Transverse colon (tissue), 4 donors: ENCODE measurements at places on chromosomes 4 and X. TPM values are rescaled to one million over a fixed set of nuclear protein-coding genes. Genes with fewer than 3 reads are reported as not detected.
A peak's percentile ranks its signal among the peaks of the same experiment; 100 is the strongest.

The VEGFD gene
- total RNA-seq = not detected

The EMCN gene
- 1.6 TPM for total RNA-seq

The MAGEB17 gene
- not detected for total RNA-seq

GRCh38 chr4:109820563-109820962, 5.0 kb downstream of the GAR1 start:
- no peak for DNase-seq
- H3K4me3 ChIP-seq = no peak overlapping the region
- no peaks in the 10 kb centered on the region for H3K27me3 ChIP-seq
- no peak overlapping the region for H3K27ac ChIP-seq

DNA sequence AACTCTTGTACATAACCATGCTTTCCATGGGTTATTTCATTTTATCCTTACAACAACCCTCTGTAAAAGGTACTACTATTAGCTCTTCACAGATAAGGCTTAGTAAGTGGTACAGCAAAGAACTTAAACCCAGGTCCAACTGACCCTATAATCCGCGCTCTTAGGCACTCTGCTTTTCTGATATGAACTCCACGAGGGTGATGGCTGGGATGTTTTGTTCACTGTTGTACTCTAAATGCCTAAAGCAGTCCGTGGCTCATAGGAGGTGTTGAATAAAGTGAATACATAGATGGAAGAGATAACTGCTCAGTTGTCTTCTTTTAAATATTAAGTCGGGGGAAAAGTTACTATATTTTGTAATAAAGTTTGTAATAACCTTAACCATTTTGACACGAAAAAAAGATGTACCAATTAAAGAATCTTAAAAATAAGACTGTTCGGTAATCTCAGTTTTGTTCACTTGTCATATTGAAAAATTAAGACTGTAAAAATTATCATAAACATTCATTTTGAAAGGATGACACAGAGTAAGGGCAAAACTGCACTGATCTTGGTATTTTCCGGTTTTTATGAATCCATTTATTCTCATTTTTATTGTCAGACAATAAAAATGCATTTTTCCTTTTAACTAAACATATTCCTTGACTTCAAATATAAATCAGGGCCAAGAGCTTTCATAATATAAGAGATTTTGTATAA, 166.5 kb downstream of the FBXW7 start:
- no peak for DNase-seq
- H3K36me3 ChIP-seq = no peaks in the 10 kb centered on the region
- no peak overlapping the region for H3K4me3 ChIP-seq
- no peaks in the 10 kb centered on the region for H3K4me1 ChIP-seq
- H3K27ac ChIP-seq = no peak overlapping the region

DNA sequence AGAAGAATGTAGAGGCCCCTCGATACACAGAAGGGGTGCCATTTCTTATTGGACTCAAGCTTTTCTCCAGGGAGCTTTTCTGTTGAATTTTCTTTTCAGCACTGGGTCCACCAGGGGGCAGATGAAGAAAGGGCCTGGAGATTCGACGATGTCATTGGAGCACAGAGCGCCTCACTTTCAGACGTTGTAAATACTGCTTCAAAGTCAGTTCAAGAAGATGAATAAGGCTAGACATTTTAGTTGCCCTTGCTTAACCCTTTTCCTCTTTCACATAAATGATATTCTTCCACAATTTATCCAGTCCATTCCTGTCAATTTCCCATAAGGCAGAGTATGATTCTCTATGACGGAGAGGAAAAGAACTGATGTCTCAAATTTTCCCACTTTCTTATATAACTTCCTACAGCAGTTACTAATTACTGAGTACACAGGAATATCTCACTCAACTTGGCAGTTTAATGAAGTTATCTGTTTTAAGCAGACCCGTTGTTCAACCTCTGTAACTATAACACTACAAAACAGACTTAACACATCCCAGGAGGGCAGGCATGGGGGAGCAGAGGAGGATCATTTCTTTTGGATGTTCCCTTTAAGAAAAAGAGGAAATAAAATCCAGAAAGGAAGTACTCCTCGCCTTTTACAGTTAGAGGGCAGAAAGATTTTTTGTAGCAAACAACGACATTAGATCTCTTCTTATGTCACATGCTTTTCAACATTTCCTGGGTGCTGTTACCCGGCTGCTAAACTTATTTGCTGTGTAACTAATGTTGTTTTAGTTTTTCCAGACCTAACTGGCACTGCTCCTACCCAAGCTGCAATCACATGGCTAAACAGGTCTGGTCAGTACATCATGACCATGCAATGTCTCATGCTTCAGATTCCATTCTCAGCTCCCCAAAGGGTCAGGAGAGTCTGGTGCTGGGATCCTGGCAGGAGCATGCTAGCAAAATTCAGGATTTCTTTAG, 12.2 kb upstream of the CENPU start:
- no peaks in the 10 kb centered on the region for H3K36me3 ChIP-seq
- H3K27me3 ChIP-seq = no peaks in the 10 kb centered on the region
- H3K27ac ChIP-seq = peak overlapping the region; percentile 64
- peaks cover 23% of the 10 kb centered on the region for H3K4me1 ChIP-seq
- no peak overlapping the region for H3K4me3 ChIP-seq

DNA sequence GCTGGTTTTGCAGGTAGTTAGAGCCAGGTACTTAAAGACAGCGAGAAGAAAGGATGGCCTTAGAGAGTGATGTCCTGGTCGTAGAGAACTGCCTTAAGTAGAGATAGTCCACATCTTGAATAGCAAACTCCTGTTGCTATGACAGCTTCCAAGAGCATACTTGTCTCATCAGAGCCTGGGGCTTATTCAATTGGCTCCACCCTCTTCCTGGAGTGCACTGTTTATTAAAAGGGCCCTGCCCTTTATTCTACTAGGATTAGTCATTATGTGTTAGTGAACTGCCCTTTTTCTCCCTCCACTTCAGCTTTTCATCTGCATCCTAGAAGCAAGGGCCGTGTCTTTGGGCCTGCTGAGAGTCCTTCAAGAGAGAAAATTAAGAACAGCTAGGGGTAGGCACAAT, 94.5 kb upstream of the EOLA2 start:
- no peak overlapping the region for H3K4me3 ChIP-seq
- no peaks in the 10 kb centered on the region for H3K4me1 ChIP-seq
- H3K27me3 ChIP-seq = no peaks in the 10 kb centered on the region
- no peak for DNase-seq

DNA sequence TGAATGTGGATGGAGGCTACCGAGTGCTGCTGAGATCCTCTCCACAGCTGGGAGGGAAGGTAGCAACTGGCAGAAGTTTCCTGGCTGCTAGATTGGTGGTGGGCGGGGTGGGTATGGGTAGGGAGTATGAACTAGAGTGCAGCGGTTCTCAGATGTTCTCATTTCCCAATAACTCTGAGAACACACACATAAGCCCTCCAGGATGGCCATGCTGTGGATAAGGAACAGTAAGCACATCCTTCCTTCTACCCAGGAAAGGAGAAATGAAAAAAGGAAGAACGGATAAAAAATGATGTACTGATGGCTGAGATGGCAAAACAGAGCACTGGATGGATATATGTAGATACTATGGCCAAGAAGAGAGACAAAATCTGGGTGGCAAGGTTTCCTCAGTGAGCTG, 116.0 kb downstream of the ZNF827 start:
- DNase-seq = no peak
- no peaks in the 10 kb centered on the region for H3K27me3 ChIP-seq
- no peaks in the 10 kb centered on the region for H3K4me1 ChIP-seq
- H3K27ac ChIP-seq = no peak overlapping the region
- H3K4me3 ChIP-seq = no peak overlapping the region

DNA sequence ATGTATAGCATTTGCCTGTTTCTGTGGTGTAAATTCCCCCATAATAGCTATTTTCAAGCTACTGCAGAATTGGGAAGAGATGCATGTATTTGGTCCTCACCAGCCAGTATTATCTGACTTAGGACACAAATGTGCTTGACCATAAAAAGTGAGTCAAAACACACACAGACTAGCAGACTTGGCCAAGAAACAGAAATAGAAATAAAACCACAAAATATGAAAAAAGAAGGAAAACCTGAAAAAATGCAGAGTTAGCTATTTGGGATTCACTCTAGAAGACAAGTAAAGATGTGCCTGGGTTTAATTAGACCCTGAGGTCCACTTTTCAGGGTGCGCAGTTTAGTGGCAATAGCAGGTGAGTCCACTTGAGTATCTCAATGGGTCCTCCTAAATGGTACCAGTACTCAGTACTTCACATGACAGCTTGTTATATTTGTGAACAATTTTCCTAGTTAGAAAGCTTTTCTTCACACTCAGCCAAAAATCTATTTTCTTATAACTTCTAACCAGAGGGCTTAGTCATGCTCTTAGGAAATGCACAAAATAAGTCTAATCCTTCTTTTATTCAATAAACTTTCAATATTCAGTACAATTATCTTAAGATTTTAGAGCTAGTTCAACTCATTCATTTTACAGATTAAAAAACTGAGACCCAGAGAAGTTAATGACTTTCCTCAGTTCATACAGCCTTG, 108.7 kb upstream of the JADE1 start:
- H3K4me1 ChIP-seq = peaks cover 5% of the 10 kb centered on the region
- H3K4me3 ChIP-seq = no peak overlapping the region
- DNase-seq = no peak
- no peak overlapping the region for H3K27ac ChIP-seq
- H3K27me3 ChIP-seq = no peaks in the 10 kb centered on the region
